ENCODE measurements at places on chromosomes 6 and 20.

GRCh38 chr6:170208182-170208601, 82.7 kb downstream of the DLL1 start:
- DNase-seq = no peak

GRCh38 chr20:52269321-52269720, 77.7 kb upstream of the ZFP64 start:
- no peak for DNase-seq

DNA sequence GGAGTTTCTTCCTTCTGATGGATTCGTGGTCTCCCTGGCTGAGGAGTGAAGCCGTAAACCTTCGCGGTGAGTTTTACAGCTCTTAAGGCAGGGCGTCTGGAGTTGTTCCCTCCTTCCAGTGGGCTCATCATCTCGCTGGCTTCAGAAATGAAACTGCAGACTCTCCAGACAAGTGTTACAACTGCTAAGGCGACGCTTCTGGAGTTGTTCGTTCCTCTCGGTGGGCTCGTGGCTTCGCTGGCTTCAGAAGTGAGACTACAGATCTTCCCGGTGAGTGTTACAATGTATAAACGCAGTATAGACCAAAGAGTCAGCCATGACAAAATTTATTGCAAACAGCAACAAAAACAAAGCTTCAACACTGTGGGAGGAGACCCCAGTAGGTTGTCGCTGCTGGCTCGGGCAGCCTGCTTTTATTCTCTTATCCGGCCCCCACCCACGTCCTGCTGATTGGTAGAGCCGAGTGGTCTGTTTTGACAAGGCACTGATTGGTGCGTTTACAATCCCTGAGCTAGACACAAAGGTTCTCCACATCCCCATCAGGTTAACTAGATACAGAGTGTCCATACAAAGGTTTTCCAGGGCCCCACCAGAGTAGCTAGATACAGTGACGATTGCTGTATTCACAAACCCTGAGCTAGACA, 113.2 kb downstream of the GPX5 start:
- DNase-seq = no peak

DNA sequence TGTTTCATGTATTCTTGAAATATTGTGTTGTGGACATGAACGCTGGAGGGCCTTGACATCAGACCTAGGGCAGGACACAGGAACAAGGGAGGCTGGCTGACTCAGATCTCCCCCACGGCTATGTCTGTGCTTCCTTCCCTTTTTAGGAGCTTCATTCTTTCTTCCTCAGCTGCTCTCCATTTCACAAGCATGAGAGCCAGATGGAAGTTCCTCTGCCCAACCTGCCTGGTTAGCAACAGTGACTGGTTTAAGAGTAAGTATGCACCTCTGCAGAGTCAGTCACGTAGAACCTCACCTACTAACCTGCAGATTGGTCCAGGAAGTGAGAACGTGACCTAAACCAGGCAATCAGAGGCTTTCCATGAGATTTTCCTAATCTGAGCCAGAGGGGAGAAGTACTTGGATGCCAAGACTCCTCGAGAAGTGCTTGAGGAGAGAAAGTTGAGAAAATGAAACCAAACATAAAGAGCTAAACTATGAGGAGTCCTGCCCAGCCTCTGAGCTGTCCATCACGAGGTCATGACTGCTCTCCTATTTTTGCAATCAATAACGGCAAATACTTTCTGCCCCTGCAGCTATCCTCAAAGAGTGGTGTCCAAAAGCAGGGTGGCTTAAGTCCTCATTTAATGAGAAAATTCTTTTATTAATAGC, 465.2 kb upstream of the CITED2 start:
- no peak for DNase-seq

GRCh38 chr20:43507150-43508080, at the start of gene L3MBTL1:
TSS of gene L3MBTL1 (plus strand) at chr20:43507697. CDS start at chr20:43513504, 5,807 bp downstream.
- DNase-seq = no peak

GRCh38 chr6:163733061-163733460, 318.5 kb downstream of the QKI start:
- no peak for DNase-seq

DNA sequence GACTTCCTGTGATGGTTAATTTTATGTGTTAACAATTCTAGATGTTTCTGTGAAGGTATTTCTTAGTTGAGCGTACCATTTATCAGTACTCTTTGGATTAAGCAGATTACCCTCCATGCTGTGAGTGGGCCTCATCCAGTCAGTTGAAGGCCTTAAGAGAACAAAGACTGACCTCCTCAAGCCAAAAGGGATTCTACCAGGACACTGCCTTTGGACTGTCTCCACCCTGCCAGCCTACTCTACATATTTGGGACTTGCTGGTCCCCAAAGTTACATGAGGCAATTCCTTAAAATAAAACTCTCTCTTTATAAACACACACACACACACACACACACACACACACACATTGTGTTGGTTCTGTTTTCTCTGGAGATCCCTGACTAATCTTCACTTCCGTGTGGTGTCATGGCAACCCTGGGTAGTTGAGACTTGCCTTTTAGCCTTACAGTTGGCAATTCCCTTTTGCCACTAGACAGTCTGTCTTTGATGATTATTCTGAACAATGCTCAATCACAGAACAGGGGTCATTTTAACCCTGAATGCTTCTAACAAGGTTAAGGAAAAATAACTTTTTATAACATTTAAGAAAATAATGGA, 32.2 kb downstream of the MRAP2 start:
- no peak for DNase-seq

DNA sequence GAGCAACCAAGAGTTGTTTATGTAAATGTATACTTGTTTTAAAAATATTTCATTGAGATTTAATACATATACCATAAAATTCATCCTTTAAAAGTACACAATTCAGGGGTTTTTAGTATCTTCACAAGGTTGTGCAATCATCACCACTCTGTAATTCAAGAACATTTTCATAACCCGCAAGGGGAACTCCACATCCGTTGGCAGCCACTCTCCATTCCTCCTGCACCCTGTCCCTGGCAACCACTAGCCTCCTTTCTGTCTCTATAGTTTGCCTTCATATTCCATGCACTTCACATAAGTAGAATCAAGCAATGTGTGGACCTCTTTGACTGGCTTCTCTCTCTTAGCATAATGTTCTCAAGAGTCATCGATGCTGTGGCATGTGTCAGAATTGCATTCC, 104.2 kb upstream of the PDE10A start:
- no peak for DNase-seq
